AG09319 (cell line): ENCODE measurements at places on chromosomes 12 and 14.
A peak's percentile ranks its signal among the peaks of the same experiment; 100 is the strongest.

DNA sequence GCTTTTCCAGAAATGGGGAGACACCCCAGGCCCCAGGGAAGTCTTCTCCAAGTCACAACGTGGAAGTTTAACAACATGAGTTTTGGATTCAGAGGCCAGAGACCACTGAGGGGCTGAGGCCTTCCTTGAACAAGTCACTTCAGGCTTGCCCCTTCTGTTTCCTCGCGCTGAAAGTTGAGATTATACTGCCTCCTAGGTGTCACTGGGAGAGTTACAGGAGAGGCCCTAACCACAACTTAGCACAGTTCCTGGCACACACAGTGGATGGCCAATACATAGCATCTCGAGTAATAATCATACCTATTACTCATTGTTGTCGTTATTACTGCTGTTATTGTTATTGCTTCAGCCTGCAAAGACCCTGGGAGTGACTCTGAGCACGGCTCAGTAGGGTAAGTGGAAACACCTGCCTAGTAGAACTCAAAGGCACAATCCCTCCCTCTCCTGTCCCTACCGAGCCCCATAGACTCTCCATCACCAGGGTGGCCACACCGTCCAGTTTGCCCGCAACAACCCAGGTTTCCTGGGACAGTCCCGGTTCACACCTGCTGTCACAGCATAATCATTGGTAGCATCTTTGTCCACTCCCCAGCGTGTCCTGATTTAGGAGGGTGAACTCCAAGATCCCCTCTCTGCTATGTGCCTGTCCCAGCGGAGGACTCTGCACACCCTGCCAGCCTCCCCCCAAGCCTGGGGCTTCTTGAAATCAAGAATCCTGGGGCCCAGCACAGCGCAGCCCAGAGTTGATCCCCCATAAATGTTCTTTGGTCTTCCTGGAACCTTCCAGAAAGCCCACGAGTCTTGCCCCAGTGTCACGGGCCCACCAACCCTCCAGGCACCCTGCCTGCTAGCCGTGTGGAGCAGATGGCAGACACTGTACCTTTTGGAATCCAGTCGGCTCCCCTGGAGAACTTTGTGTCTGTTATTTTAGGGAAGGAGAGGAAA lies 85.0 kb downstream of the SYNE3 start:
- no peak for DNase-seq

DNA sequence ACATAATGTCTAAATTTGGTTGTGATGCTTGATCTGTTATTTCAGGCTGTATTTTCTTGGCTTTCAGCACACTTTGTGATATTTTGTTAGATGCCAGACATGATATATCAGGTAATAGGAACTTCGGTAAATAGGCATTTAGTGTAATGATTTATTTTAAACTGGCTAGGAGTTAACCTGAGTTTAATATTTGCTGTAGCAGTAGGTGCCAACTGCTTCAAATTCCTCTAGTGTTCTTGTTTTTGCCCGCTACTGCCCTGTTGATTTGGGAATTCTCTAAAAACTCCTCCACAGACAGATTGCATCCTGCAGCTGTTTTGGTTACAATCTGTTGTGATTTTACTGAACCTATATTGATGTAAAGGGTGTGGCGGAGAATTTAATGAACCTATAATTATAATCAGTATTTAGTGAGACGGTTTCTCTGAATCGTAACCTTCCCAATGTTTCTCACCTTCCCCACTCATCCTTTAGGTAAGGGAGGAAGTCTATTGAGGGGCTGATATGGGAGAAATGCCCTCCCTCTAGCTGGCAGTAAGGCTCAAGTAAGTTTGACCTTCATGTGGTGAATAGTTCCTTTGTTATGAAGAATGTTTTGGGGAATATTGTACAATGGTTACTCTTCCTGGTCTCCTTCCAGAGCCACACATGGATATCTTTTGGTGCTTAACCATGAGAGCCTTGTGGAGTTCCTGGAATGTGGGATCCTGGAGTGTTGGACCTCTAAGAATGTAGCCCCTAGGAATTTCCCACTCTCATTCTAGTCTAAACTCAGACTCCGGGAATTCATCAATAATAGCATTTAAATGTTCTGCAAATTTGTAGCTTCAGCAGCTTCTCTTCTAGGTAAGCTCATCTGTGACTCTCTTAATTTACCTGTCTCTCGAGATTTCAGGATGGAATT lies 634.1 kb downstream of the FSCB start:
- no peak for DNase-seq

GRCh38 chr14:86798330-86798729 lies 1194.7 kb downstream of the GALC start:
- DNase-seq: no peak

- DNase-seq: no peak
These were observed 107.9 kb downstream of the ALG10B start for GRCh38 chr12:38424436-38424835.

DNA sequence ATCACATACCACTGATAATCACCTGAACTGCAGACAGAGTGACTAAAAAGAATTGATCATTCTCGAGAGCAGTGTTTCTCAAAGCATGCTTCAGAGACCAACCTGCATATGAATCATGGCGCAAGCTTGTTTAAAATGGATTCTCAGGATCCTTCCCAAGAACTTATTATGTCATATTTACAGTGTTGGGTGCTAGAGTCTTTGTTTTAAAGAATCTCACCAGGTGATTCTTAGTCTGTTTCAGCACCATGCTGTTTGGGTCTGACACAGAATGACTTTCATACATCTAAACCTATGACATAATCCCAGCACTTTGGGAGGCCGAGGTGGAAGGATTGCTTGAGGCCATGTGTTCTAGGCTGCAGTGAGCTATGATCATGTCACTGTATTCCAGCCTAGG lies 31.3 kb upstream of the SSPN start:
- no peak for DNase-seq

DNA sequence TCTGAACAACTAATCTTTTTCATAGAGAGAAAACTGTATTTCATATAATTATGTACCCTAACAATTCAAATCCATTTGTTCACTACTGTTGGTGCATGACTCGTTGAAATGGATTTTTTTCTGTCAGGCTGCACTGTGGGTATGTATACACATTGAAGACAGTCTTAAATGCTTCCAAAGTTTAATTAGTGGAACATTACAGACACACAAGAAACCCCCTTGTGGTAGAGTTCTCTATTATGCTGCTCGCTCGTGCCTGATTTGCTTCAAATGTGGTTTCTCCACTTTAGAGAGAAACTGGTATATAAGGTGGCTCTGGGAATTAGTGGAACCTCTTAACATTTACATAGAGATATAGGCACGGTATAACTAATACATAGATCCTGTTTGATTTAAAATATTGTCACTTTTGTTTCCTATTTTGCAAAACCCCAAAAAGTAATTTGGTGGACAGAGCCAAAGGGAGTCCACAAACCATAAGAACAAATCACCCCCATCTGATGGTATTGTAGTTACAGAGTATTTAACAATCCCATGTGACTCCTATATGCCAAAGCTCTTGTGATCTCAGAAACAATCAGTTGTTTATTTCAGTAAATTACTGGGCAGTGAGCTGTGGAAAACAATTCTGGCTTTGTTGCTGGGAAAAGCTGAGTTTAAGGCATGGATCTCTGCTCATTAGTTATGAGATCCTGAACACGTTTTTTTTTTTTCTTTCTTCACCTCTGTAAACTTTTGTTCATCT lies 159.5 kb downstream of the BRMS1L start:
- DNase-seq: no peak

GRCh38 chr12:132783917-132784531 lies 22.4 kb upstream of the ANKLE2 start:
- no peak for DNase-seq

DNA sequence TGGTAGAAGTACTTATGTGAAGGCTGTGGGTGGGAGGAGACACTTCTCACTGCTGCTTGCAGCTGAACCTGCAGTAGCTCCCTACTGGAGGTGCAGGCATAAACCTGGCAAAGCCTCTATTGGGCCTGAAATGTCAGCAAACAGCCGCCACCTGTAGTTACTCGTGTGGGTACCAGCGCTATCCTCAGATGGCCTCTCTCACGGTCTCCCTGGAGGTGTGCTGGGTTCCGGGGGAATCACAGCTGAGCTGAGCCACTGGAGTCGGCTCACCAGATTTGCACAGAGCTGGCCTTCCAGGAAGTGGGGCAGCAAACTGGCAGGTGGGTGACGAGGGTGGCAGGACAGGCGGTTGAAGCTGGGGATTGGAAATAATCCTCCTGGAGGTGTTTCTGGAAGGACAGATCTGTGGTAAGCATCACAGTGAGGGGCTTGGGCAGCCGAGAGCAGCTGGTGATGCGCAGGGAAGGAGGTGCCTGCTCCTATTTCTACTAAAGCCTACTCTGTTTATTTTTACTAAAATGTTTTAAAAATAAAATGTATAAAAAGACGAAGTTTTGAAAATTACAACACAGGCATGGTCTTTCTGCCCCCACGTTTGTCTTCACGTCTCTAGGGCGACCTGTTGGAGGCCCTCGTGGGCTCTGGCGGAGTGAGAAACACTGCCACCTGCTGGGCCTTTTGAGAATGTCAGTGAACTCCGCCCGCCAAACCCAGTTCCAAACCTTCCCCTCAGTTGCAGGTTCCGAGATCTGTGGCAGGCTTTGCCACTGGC lies 67.8 kb upstream of the PLEKHG3 start:
- peak; percentile 19 for DNase-seq

DNA sequence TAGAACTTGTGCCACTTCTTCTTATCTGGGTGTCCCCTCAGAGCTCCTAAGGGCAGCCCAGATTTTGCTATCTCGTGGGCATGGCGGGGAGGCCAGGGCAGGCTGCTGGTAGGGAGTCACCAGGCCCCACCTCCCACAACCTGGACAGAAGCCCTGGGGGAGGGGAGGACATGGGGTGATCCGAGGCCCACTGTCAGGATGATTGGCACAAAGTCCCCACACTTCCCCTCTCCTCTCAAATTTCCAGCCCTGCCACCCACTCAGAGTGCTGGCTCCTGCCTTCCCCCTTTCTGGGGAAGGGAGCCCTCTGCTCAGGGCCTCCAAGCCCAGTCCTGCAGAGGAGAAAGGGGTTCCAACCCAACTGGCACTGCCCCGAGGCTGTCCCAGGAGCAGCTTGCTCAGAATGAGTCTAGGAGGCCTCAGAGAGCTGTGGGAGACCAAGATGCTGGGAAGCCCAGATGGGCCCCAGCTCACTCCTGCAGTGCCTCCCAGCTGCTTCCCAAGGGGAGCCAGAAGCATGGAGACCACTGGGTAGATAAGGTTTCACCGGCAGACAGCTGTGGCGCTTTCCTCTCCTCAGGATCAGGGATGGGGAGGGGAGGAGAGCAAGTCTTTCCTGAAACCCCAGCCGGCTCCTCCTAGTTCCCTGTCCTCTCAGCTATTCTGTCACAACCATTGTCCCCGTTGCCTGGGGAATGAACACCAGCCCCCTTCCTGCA lies 82.8 kb downstream of the B4GALNT3 start:
- DNase-seq: no peak

GRCh38 chr14:104438166-104438887 lies 141.2 kb upstream of the C14orf180 start:
- DNase-seq: no peak

- no peak for DNase-seq
These were observed 351.3 kb downstream of the MED13L start for GRCh38 chr12:115926037-115926670.

GRCh38 chr12:48788854-48789775 lies at the start of gene ADCY6:
Gene ADCY6 (minus strand): TSS chr12:48789089. CDS start chr12:48783434, 5,655 bp downstream.
- DNase-seq: peak; percentile 41

GRCh38 chr14:93984070-93984469 lies 7.7 kb upstream of the ASB2 start:
- DNase-seq: no peak

DNA sequence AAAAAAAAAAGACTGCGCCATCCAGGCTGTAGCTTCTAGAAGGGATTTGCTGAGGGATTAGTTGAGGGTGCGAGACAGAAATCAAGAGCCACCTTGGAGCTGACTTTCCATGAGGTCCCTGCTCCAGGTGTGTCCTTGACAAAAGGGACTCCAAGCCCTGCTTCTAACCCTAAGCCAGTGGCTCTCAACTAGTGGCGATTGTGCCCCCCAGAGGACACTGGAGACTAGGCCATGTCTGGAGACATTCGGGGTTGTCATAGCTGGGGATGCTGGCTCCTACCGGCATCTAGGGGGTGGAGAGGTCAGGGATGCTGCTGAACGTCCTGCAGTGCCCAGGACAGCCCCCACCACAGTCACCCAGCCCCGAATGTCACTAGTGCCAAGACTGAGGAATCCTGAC lies 40.6 kb downstream of the SPRING1 start:
- DNase-seq: no peak

- DNase-seq: no peak
These were observed 27.7 kb upstream of the CAND1 start for GRCh38 chr12:67241482-67241881.
